Activated T-helper 1 cell treated with Interleukin-2 at 50 U/mL for 16 hours (primary cell): ENCODE measurements at places on chromosomes 1 and 21.

DNA sequence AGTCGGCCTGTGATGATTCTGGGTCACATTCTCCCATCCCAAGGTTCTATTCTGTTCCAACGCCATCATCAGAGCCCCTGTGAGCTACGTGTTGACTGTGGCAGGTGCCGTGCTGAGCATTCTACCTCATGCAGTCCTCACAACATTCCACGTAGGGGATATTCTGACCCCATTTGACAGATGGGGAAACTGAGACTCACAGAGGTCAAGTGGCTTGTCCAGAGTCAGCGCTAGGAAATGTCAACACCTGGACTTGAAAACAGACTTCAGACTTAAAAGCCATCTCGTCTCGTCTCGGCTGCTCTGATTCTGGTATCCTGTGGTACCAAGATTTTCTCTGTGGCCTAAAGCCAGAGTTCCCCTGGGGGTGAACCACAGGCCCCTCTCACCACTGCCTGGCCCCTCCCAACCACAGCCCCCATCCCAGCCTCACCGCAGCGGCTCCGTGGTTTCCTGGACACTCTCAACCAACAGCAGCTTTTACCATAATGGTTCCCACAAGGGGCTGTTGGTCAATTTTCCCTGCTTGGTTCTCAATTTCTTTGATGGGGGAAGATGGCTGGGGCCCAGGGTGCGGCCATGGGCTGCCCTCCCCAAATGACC lies 39.6 kb downstream of the SDC3 start:
- no peak for DNase-seq

DNA sequence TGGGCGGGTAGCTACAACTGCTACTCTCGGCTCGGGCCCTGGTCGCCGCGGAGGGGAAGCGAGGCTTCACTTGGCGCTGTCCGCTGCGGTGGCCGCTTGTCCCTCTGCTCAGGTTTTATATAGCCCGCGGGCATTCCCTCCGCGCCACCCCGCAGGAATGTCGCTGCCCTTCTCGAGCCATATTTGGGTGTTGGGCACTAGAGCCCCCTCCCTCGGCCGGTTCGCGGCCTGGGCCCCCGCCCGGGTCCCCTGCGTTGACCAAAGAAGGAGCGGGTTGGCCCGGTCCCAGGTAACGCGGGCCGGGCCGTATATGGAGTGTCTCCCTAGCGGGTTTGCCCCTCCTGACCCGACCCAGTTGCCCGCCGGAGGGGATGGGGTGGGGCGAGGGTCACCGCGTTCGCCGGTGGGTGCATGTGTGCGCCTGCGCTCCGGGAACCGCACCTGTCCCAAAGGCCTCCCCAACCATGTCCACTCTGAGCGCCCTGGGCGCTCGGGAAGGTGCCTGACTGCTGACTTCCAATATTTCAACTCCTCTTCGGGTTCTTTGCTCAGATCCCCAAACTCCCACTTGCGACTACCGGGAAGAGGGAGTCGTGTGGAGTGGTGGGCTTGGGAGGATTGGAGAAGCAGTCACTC lies at the start of gene ACTA1:
TSS of gene ACTA1 (minus strand) at position 90 of the 636 bp plus-strand sequence. CDS start 979 bp downstream, outside the sequence.
- DNase-seq: no peak

- no peak for DNase-seq
These were observed 5.6 kb downstream of the ARHGEF16 start for GRCh38 chr1:3459940-3460671.

- no peak for DNase-seq
These were observed 123.2 kb downstream of the NR5A2 start for GRCh38 chr1:200150721-200151120.

DNA sequence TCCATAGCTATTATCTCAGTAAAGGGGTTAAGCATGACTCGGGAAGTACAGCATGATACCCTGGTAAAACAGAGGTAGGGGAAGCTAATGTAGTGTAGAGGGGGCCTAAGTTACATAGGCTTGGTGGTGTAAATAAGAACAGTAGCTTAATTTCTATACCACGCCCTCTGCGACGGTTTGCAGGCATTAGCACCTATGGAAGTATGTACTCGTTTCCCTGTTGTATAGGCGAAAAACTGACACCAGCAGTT lies 470 bp upstream of the NAXE start:
- no peak for DNase-seq

GRCh38 chr1:185308126-185308525 lies 8.9 kb downstream of the IVNS1ABP start:
- no peak for DNase-seq

GRCh38 chr21:40547906-40548513 lies 298.9 kb downstream of the DSCAM start:
- DNase-seq: no peak

DNA sequence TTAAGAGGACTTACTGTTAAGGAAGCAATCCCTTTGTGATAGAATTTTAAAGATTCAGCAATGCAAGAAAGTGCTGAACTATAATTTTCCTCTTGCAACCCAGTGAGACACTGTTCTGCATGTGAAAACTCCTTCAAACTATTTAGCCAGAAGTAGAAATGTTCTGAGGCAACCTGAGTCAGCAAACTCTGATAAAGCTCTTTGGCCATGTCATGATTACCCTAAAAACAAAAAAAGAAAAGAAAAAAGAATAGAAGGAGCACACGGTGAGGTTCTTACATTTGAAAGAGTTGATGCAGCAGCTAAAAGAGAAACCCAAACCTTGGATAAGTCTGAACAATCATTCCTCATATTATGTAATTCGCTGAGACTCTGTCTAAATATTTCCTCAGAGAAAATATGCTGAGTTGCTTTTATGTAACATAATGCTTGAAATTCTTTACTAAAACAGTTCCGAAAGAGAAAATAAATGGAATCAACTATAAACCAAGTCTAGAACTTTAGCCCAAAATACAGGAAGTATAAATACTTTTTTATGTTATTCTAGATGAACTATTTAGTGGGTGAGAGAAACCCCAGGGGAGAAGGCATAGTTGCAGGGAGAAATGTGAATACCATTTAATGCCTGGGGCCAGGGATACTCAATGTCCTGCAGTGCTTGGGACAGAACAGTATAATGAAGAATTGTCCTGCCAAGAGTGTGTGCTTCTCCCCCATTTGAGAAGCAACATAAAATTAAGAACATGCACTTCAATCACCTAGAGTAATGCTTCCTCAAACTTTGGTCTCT lies 60.0 kb downstream of the INTS7 start:
- no peak for DNase-seq

- DNase-seq: no peak
These were observed 311.0 kb upstream of the CXADR start for GRCh38 chr21:17201741-17202260.

GRCh38 chr1:232226197-232226712 lies 403.7 kb downstream of the SIPA1L2 start:
- DNase-seq: no peak

DNA sequence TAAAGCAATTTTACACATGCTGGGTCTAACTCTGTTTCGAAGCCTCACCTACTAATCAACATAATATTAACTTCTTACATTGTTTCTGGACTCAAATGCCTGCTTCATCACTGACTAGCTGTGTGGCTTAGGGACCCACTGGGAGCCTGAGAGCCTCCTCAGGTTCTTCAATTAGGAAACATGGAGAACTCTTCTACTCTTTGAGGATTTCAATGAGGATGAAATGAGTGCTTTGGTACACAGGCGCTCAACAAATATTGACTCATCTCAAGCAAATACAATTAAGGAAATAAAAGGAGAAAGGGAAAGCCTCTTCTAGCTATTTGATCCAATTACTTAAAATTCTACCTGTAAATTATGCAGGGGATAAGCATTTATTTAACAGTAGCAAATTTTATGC lies 84.4 kb upstream of the JAK1 start:
- no peak for DNase-seq

- no peak for DNase-seq
These were observed 119.2 kb downstream of the ITSN1 start for GRCh38 chr21:33761441-33762036.

DNA sequence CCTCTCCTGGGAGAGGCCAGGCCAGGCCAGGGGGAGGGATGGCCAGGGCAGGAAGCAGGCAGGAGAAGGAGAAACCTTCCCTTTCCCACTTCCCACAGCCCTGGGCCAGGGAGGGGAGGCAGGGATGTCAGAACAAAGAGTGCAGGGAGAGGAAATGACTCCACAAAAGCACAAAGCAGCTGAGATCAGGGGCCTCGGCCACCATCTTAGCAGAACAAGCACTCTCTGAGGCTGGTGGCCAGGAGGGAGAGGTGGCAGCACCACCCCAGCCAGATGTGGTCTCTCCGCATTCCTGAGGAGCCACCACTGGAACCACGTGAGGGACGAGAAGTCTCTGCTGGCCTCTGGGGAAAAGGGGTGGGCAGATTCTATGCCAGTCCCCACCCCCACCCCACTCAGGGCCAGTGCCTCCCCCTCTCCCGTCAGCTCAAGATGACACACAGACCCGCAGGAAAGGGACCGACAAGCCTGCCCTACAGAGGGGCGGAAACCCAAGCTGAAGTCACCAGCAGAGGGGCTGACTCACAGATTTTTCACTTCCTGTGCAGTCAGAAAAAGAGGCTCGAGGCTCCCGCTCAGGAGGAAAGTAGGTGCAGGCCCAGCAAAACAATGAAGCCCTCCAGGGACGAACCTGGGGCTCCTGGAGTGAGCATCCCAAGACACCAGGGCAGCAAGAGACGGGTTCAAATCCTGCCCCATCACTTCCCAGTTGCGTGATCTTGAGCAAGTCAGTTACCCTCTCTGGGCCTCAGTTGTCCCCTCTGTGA lies 24.1 kb upstream of the ALDH4A1 start:
- peak; percentile 69 for DNase-seq

GRCh38 chr1:162561616-162562469 lies at the start of gene UAP1:
Gene UAP1, plus strand, starts transcription at chr1:162561722. Its CDS starts 4,347 bp downstream, at chr1:162566069.
- DNase-seq: no peak

GRCh38 chr1:12387641-12388040 lies 157.8 kb downstream of the VPS13D start:
- no peak for DNase-seq

DNA sequence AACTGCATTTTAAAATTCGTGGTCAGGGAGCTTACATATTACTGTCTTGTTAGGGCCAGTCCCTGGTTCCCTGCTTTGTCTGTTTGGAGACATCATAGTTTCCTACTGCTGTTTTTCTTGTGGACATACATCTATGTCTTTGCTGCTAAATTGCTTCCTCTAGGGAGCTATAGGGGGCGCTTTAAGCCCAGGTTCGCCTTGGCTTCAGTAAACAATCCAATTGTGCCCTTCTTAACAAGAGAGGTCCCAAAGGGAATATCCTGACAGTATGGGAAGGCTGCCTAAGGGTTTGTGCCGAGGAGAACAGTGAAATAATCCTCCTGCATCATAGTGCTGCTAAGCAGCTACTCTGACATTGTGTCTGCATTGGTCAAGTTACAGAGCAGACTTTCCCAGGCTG lies 112.5 kb downstream of the USH2A start:
- DNase-seq: no peak

DNA sequence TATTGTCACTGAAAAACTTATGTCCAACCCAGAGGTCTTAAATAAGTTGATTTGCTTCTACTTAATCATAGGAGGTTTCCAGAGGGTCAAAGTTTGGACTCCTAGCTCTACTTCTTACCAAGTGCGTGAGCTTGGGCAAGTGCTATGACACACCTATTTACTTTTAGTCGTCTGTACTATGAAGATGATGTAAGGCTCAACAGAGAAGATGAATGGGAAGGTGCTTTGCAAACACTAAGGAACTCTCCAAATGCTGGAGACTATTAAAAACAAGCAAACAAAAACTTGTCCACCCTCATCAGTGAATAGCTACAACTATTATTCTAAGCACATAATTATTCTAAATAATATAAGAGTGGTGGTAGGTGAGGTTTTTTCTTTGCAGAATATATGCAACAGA lies 232.3 kb upstream of the USP24 start:
- no peak for DNase-seq

GRCh38 chr1:244075247-244075722 lies 24.2 kb downstream of the ZBTB18 start:
- DNase-seq: no peak

- DNase-seq: peak; percentile 33
These were observed 15.6 kb upstream of the HJV start for GRCh38 chr1:146036965-146037646.
